ENCODE measurements at places on chromosomes 12 and 14. TPM values are rescaled to one million over a fixed set of nuclear protein-coding genes. Genes with fewer than 3 reads are reported as not detected.

Gene CABP1
- total RNA-seq: 0.10 TPM

Gene PPFIA2
- not detected for total RNA-seq

Gene PRR4
- total RNA-seq: 1.9 TPM

Gene SIX1
- total RNA-seq: not detected

Gene PTCSC3
- total RNA-seq: not detected

- no peak overlapping the region for H3K27ac ChIP-seq
- peaks cover 2% of the 10 kb centered on the region for H3K27me3 ChIP-seq
- H3K4me1 ChIP-seq: no peaks in the 10 kb centered on the region
- no peak for DNase-seq
Measured at GRCh38 chr14:33720284-33720787, 230.5 kb downstream of the EGLN3 start.

DNA sequence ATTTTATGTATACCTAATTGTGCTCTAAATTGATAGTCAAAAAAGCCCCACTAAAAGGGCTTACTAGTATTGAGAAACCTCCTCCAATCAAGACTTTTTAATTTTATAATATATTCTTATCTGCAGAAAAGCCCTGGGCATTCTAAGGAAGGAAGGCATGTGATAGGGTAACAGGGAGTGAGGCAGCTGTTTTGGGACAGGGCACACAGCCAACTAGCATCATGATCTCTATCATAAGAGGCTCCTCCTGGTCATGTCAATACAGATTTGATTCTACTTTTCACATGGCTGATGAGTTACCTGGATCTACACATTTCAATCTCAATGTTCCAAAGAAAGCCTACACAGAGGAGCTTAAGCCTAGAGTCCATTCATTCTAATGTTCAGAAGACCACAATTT lies 9.1 kb downstream of the ADAM20 start:
- no peaks in the 10 kb centered on the region for H3K4me1 ChIP-seq
- H3K27me3 ChIP-seq: no peaks in the 10 kb centered on the region
- DNase-seq: no peak
- H3K27ac ChIP-seq: no peak overlapping the region
- H3K36me3 ChIP-seq: no peaks in the 10 kb centered on the region
- H3K4me3 ChIP-seq: no peak overlapping the region

DNA sequence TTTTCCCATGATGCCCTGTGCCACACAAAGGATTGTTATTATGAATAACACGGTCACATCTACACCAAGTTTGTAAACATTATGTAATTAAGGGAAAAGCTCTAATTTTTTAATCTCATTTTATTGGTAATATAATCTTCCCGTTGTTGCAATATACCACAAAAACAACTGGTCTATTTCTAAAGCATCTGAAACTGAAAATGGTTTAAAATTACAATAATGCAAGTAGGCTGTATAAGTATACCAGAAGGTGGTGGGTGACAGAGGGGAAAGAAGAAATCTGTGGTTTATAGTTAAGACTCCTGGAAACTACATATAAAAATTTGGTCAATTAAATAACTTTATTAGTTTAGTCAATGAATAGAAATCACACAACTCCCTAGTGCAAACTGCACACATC lies 5.2 kb downstream of the DDHD1 start:
- peaks cover 70% of the 10 kb centered on the region for H3K4me1 ChIP-seq
- no peak for DNase-seq

GRCh38 chr14:104680056-104680805 lies 9.2 kb upstream of the INF2 start:
- H3K4me1 ChIP-seq: peaks cover 22% of the 10 kb centered on the region
- no peaks in the 10 kb centered on the region for H3K36me3 ChIP-seq
- no peak for DNase-seq
- peaks cover 8% of the 10 kb centered on the region for H3K27me3 ChIP-seq
- no peak overlapping the region for H3K4me3 ChIP-seq

DNA sequence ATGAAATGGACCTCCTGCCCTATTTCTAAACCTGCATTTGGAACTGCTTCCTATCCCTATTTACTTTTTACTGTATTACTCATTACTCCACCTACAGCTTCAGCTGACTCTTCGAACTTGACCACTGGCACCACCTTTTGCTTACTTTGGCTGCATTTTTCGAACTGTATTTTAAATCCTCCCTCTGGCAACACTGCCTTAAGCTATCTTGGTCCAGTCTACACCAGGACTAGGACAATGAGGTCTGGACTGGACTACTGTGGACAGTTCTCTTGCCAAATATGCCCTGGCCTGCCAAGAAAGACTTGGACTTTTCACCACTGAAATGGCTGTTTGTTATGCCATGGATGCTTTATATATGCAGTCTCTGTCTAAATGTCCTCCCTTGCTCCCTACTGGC lies 328.1 kb downstream of the BTG1 start:
- no peak for DNase-seq
- no peaks in the 10 kb centered on the region for H3K27me3 ChIP-seq
- H3K4me1 ChIP-seq: no peaks in the 10 kb centered on the region
- H3K27ac ChIP-seq: no peak overlapping the region
- H3K4me3 ChIP-seq: no peak overlapping the region

DNA sequence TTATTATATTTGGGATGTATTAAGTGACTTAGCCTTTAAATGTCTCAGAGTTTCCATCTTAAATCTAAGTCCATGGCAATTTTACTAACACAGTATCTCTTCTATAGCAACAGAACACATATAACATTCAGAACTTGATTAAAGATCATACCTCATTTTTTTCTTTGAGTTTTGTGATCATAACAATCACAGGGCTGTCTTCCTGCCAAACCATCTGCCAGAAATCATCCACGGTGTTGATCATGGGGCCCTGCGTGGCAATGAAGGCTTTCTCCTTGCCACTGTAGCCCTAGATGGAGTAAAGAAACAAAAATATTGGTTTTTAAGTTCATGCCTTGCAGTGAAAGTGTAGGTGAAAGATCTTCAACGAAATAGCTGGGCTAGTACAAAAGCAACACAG lies 46.7 kb upstream of the PTPRB start:
- no peak overlapping the region for H3K27ac ChIP-seq
- H3K36me3 ChIP-seq: no peaks in the 10 kb centered on the region
- no peak overlapping the region for H3K4me3 ChIP-seq
- DNase-seq: no peak
- H3K27me3 ChIP-seq: peaks cover 2% of the 10 kb centered on the region

- no peaks in the 10 kb centered on the region for H3K4me1 ChIP-seq
- DNase-seq: no peak
- no peaks in the 10 kb centered on the region for H3K36me3 ChIP-seq
- H3K27me3 ChIP-seq: no peaks in the 10 kb centered on the region
- no peak overlapping the region for H3K27ac ChIP-seq
- no peak overlapping the region for H3K4me3 ChIP-seq
Measured at GRCh38 chr12:90163975-90164374, 455.3 kb upstream of the ATP2B1 start.
